Upper lobe of right lung (tissue), 1 donor: ENCODE measurements at places on chromosomes 13 and 19.

GRCh38 chr19:56508290-56508778 lies 679 bp downstream of the ZNF471 start:
- DNase-seq = no peak

GRCh38 chr19:17256130-17256529 lies 8.4 kb downstream of the USHBP1 start:
- no peak for DNase-seq

DNA sequence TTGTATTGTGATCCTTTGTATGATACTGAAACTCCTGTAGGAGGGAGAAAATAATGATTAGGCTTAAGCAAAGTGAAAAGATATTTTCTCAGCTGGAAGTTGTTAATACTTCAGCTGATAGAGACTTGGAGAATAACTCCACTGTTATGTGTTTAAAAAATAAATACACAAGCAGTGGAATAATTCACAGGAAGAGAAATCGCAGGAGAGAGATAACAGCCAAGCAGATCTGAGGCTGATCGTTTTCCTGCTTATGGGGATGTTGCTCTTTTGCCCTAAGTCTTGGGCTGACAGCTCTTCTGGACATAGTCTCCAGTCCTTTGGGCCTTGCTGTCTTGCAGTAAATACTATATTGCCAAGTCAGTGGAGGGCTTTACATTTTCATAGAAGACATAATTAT lies 93.3 kb downstream of the OLFM4 start:
- DNase-seq = no peak

GRCh38 chr13:100130092-100130491 lies 41.2 kb downstream of the PCCA start:
- no peak for DNase-seq

DNA sequence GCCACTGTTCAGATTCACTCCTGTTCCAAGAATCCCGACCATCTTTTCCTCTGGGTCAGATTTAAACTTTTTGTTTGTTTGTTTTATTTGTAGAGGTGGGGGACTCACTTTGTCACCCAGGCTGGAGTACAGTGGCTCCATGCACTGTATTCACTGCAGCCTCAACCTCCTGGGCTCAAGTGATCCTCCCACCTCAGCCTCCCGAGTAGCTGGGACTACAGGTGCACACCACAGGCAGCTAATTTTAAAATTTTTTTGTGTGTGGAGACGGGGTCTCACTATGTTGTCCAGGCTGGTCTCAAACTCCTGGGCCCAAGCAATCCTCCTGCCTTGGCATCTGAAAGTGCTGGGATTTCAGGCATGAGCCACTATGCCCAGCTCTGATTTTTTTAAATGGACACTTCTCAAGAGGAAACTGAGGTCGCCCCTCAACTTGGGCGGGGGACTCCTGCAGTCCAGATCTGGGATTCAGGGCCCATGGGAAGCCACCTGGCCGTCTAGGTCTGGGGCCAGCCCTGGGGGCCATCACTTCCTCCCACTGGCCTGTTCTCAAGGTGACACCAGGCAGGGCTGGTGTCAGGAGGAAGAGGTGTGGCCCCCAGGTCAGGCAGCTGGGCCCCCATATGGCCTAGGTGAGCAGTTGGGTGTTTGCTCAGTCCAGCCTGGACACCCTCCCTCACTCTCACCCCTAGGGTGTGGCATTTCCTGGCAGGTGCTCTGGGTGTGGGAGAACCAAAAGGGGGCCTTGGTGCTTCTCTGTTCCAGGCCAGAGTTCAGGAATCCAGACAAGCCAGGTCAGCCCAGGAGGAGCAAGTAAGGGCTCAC lies 1.3 kb downstream of the B3GNT3 start:
- no peak for DNase-seq

GRCh38 chr13:84192125-84192524 lies 309.9 kb upstream of the SLITRK1 start:
- no peak for DNase-seq

- no peak for DNase-seq
Observed at GRCh38 chr13:28539625-28540286, 44.8 kb upstream of the FLT1 start.

DNA sequence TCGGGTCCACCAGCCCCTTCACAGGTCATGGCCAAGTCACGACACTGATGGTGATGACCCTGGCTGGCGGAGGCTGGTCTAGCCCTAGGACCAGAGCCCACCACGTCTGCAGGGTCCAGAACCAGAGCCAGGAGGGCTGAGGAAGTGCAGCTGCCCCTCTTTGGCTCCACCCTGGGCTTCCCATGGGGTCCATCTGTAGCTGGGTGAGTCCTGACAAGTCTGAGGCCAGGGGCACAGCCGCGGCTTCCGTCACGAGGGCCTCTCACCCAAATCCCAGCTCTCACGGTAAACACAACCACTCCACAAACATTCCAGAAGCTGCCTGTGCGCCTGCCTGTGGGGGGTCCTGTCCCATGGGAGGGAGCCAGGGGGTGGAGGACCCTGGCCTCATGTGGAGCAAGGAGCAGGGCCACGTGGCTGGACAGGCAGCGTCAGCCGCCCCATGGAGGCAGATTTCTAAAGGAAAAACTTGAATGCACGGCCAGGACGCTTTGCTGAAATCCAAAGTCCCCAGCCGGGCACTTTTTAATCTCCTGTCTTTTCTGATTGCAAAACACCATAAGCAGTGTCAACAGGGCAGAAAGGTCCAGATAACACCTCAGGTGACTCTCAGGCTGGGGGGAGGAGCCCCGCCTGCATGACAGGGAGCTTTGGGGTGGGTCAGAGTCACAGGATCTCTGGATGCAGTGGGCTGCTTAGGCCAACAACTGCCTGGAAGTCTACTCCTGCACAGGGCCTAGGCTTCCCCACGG lies 29.9 kb downstream of the CEBPG start:
- DNase-seq = peak; percentile 82

DNA sequence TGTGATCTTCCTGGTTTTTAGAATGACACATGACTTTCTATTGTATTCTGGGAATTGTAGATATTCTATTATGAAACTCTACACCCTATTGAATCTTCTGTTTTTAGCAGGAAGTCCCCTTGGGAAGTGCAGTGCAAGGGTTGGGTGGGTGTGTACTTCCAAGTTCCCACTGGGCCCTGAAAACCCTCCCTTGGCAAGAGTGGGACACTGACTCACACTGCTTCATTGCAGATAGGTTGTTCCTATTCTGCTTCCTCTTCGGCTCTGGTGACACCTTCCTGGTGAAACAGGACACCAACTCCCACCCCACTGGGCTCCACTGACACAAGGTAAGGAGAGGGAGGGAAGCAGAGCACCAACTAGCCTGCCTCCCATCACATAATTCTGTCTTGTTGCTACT lies 121.8 kb downstream of the KCTD12 start:
- peak; percentile 63 for DNase-seq

DNA sequence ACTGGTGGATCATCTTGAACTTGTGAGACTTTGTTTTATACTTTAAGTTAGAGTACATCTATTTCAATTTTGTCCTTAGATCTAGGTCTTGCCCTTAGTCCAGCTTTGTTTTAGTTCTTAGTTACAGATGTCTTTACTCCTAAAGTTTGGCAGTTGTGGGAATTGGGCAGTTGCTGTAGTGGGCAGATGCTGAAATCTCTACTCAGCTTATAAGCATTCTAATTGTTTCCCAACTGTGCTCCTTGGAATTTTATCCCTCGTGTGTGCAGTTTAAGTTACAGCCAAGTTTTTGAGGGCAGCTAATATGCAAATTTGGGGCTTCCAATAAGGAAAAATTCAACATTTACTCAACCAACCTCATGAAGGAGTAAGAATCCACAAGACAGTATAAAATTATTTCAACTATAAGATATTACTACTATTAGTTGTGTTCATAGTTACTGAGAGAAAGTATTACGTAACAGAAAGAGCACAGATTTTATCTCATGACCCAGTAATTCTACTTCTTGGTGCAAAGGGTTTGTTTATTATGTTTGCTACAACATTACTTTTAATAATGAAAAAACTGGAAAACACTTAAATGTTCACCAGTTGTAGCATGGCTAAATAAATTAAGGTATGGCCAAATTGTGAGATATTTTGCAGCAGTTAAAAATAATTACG lies 32.9 kb downstream of the CCDC122 start:
- no peak for DNase-seq

DNA sequence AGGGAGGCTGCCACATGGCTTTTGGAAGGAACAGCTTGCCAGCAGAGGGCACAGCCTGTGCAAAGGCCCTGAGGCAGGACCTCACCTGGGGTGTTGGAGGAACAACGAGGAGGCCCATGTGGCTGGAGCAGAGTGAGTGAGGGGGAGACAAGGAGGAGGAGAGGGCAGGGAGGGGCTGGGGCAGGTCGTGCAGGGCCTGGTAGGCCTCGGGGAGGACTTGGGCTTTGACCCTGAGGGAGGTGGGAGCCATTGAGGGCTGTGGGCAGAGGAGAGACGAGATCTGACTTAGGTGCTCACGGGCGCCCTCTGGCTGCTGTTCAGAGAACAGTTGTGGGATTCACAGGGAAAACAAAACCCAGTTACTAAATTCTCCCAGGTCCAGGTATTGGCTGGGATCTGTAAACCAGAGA lies 25.2 kb downstream of the ZNRF4 start:
- no peak for DNase-seq

- no peak for DNase-seq
Observed at GRCh38 chr13:40387775-40388174, 278.7 kb downstream of the FOXO1 start.

DNA sequence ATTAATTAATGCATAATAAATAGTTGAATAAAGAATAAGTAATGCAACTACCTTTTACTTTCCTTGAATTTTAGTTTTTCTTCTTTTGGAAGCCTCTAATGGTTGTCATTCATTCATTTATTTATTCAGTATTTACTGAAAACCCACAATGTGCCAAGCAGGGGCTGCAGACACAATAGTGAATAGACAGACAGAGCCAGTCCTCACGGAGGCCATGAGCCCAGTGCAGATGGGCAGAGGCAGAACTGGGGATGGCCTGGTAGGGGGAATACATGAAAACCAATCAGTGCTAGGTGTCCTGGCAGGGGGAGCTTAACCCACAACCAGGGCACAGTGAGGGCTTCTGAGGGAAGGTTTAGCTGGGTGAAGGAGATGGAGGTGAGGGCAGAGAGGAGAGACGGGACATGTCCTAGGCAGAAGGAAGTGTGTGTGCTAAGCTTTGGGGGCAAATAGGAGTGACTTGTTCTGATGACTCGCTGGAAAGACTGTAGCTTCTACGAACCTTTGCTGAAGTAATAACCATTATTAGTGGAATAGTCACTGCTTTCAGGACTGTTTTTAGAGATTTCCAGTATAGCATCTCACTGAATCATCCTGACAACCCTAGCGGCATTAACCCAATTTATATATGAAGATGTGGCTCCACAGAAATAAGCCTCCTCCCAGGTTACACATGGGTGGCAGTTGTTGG lies 55.9 kb downstream of the ERCC5 start:
- no peak for DNase-seq

- no peak for DNase-seq
Observed at GRCh38 chr13:63516124-63516523, 2100.5 kb upstream of the PCDH20 start.

DNA sequence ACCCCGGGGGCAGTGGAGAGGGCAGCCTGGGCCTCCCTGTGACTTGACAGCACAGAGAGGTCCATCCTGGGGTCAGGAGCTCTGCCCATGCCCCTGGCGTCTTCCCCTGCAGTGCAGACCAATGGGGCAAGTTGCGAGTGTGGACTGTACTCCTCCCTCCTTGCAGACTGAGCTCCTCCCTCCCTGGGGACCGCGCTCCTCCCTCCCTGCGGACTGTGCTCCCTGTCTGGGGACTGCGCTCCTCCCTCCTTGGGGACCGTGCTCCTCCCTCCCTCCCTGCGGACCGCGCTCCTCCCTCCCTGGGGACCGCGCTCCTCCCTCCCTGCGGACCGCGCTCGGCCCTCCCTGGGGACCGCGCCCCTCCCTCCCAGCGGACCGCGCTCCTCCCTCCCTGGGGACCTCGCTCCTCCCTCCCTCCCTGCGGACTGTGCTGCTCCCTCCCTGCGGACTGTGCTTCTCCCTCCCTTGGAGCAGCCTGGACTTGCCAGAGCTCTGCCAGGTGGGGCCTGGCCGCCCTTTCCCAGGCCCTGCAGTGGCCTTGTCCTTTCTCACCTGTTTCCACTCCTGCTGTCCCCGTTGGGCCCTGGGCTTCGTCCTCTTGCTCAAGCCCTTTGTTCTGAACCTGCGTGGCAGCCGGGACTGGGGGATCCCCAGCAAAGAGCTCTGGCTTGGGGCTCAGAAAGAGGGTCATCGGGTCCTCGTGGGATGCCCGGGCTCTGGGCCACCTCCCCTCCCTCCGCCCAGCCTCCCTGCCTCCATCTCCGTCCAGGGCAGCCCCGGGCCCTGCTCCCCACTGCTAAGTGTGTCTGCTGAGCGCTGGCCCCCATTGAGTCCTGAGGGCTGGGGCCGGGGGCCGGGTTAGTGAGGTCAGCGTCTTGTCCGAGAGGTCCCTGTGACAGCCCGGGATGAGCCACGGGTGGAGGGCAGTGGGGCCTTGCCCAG lies 6.8 kb downstream of the GAMT start:
- no peak for DNase-seq

GRCh38 chr19:10238172-10238783 lies 7.1 kb upstream of the S1PR2 start:
- DNase-seq = peak; percentile 75

GRCh38 chr19:34229721-34230120 lies 24.6 kb upstream of the GARRE1 start:
- no peak for DNase-seq

GRCh38 chr13:77868717-77869116 lies 49.9 kb downstream of the EDNRB start:
- no peak for DNase-seq

- DNase-seq = no peak
Observed at GRCh38 chr13:25281935-25282332, 5.4 kb downstream of the MTMR6 start.

- no peak for DNase-seq
Observed at GRCh38 chr19:40607311-40608239, 6.4 kb downstream of the LTBP4 start.

GRCh38 chr19:42038666-42039065 lies 31.3 kb downstream of the GRIK5 start:
- no peak for DNase-seq

DNA sequence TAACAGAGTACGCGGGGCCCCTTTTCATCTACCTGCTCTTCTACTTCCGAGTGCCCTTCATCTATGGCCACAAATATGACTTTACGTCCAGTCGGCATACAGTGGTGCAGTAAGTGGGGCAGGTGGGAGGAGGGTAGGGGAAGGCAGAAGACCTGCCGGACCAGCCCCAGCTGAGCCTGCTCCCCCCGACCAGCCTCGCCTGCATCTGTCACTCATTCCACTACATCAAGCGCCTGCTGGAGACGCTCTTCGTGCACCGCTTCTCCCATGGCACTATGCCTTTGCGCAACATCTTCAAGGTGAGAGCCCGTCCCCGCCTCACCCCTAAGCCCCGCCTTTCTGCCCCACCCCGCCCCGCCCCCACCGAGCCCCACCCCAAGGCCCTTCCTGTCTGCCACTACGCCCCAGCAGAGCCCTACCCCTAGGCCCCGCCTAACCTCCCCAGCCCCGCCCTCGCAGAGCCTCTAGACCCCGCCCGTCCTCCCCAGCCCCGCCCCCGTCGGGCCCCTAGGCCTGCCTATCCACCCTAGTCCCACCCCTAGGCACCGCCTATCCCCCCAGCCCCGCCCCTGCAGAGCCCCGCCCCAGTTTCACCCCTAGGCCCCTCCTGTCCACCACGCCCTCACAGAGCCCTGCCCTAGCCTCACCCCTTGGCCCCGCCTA lies 7.7 kb downstream of the NDUFB7 start:
- no peak for DNase-seq

GRCh38 chr13:34391076-34391475 lies 551.0 kb upstream of the NBEA start:
- no peak for DNase-seq

GRCh38 chr13:31968473-31968872 lies 63.1 kb upstream of the FRY start:
- no peak for DNase-seq
